ENCODE measurements at places on chromosomes 12 and 14.

DNA sequence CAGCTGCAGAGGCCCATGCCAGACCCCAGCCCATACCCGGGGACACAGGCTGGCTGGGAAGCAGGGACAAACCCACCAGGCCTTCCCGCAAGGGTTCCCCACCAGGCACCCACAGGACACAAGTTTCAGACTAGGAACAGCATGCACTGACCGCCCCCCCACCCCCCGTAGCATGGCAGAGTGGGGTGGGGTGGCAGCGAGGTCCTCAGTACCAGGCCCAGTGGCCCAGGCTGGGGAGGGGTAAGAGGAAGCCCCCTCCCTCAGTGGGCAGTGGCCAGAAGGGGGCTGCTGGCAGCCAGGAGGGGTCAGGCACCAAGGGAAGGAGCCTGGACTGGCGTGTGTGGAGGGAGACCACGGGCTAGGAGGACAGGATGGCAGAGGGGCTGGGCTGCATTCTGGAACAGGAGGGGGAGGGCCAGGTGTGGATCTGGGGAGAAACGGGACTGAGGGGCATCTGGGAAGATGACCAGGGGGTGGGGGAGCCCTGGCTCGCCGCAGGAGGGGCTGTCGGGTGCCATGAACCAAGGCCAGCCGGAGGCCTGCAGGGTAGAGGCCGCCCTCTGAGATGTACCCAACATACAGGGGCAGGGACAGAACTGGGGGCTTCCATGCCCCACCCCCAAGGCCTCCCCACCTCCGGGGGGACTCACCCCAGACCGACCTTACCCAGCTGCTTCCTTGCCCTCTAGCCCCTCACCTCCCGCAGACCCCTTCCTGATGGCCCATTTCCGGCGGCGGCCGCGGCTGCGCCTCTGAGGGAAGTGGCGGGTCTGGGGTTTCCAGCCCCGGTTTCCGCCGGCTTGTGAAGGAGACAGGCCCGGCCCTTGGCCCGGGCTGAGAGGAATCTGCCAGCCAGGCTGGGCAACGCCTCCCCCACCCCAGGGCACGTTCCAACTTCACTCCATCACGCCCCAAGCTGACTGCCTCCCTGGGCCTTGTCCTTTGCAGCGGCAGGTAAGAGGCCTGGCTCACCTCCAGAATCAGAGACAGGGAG is 5.6 kb upstream of the JAG2 start:
- DNase-seq: no peak

DNA sequence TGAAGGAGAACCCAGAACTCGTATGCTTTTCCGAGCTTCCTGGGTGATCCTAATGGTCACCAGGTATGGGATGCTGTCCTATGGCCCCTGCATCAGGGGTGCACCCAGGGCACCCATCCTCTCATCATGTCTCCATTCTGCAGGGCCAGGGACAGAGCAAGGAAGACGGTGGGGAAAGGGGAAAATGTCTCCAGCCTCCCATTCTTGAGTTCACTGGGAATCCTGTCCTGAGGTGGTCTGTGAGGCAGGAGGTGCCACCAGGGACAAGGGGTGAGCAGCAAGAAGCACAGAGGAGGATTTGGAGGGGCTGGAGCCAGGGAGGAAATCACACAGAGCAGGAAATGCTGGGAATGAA is 14.9 kb upstream of the SLC6A12 start:
- DNase-seq: no peak

DNA sequence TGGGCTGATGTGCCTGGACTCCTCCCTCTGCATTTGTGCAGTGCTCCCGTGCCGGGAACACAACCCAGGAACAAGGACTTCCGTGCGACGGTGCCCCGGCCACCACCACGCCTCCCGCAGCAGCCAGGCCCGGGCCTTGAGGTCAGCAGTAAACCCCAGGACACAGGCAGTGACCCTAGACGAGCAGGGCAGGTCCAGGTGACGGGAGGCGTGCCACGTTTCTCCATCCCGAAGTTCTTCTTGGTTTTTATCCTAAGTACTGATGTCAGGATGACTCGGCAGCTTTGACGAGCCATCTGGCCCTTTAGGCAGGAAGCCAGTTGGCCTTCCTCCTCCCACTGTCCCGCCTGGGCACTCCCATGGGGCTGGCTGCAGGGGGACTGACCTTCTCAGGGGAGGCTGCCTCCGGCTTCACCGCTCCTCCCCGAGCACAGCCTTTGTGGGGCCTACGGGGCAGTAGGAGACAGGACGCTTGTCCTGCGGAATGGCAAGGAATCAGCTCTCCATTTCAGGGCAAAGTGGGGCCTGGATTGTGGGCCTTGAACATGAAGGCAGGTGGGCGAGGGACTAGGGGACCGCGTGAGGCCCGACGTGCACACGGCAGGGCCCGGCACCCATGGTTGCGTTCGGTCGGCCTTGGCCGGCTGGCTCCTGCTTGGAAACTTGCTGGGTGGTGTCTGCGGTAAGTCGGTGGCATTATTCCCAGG is 94.1 kb downstream of the FBXL14 start:
- DNase-seq: peak; percentile 89

GRCh38 chr14:58571769-58572472 is 65.8 kb upstream of the DACT1 start:
- no peak for DNase-seq

DNA sequence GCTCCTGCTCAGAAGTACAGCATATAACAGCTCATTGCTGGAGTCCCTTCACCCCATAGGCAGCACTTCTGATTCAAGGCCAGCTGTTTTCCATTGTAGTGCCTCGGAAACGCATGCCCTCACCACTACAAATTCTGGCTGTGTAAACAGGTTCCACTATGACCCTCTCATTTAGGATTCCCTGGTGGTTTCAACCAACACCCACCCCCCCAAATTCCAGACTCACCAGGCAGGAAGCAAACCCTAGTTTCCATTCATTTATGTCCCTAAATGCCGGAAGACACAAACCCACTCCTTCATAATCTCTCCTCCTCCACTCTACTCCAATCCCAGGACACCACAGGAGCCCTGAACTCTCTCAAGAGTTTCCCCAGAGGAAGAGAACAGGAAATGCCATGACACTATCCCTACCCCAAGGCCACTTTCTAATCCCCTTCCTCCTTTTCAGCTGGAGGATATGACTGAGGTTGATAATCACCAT is 75.9 kb upstream of the TMPO start:
- no peak for DNase-seq

DNA sequence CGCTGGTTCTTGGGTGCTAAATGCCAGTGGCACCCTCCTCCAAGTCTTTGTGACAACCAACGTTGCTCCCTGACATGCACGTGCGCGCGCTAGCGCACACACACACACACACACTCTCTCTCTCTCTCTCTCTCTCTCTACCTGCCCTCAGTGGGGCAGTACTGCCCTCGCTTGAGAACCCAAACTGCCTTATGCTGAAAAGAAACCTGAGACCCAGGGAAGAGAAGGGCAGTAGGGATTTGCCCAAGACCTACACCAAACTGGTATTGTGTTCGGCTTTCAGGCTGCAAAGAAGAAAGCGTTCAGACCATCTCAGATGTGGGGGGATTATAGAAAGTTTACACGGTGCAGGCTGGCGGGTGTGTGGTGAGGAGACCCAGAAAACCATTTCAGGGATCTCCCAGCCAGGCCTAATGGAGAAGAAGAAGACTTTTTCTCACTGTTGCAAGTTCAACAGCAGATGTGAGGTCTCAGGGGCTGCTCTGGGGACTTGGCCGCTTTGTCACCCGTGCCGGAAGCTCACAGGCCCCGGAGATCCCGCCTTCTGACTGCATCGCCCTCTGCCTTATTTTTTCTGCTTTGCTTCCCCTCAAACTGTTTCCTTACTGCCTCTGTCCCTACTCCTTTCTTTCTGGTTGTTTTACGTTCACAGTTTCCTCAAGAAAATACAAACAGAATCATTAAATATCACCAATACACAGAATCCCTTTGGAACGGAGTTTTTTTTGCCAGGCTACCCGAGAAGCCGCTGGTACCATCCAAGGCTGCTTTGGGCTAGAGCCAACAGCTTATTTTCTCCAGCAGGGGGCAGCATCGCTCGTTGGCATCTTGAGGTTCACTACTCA is 82.4 kb downstream of the PPM1A start:
- DNase-seq: peak; percentile 5

DNA sequence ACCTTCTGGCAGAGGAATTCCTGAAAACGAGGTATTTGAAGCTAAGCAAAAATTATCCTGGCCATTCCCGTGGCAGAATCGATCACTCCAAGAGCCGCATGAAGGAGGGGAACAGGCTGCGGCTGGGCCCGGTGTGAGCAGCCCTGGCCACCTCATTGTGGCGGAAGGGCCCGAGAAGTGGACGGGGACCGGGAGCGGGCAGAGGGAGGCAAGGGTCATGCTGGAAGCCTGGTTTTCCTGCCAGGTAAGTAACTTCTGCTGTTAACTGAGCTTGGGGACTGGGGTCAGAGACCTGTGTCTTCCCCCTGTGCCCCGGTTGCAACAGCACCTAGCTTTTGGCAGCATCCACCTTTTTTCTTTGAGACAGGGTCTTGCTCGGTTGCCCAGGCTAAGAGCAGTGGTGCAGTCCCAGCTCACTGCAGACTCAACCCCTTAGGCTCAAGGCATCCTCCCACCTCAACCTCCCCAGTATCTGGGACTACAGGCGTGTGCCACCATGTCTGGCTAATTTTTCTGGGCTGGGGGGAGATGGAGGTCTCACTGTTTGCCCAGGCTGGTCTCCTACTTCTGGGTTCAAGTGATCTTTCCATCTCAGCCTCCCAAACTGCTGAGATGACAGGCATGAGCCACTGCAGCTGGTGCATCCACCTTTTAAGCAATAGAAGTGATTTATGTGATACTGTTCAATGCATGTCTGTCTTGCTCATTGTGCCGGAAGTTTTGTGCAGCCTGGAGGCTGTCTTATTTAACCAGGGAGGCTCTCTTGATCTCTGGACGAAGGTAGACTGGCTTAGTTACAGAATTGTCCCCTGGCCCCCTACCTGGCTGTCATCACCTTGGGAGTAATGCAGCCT is 174.0 kb upstream of the MYL2 start:
- no peak for DNase-seq

DNA sequence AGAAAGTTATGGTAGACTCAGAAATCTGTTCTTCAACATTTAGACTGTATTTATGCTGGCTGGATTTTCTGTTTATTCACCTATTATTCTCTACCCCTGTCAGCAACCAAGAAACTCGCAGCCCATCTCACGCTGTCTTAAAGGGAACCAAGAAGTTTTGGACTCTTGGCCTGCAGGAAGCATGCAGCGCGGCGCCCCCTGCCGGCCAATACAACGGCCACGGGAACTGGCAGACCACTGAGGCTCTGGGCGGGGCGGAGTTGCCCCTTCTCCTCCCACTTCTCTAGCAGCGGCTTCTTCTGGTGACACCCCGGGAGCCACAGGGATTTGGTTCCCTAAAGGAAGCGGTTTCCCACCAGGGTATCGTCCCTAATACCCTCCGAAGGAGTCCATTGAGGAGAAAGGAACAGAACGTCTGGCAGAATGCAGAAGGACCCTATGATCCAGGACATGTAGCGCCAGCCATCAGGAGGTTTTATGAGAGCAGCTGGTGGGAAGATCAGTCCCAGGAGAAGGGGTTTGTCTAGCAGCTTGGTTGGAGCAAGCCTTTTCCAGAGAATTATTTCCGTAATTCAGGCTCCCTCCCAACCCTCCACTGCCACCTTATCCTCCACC is 21.0 kb upstream of the RNASE2 start:
- no peak for DNase-seq

DNA sequence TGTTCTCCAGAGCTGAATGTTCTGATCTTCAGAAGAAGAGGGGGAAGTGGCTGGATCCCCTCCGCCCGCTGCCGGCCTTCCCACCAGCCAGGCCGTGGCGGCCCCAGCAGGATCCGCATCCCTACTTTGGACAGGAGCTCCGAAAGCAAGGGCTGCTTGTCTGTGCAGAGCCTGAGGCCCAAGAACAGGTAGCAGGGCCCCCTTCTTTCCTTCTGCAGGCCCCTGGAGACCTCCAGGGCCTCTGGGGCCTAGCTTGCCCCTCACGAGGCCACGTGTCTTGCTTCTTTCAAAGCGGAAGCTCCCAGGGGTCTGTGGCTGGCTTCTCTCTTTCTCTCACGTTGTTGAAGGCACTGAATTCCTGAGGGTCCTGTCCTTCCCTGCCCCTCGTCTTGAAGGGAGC is 13.2 kb downstream of the PGF start:
- no peak for DNase-seq

- no peak for DNase-seq
These were observed 11.4 kb upstream of the NOPCHAP1 start for GRCh38 chr12:104974626-104975290.

Measured in GM04504 (cell line).